ENCODE measurements at places on chromosomes 2 and 18.

DNA sequence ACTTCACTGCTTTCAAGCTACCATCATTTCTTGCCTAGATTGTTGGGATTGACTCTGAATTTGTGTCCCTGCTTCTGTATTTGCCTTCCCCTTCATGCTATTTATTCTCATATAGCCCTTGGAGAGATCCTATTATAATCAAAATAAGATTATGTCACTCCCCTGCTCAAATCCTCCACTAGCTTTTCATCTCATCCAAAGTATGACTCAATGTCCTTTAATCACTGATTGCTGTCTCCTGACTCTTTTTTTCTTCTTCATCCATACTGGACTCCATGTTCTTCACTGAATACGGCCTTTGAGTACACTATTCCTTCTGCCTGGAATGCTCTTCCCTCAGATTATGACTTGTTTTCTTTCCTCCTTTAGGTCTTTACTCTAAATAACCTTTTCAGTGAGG is 5.0 kb downstream of the RBKS start:
- DNase-seq = no peak

DNA sequence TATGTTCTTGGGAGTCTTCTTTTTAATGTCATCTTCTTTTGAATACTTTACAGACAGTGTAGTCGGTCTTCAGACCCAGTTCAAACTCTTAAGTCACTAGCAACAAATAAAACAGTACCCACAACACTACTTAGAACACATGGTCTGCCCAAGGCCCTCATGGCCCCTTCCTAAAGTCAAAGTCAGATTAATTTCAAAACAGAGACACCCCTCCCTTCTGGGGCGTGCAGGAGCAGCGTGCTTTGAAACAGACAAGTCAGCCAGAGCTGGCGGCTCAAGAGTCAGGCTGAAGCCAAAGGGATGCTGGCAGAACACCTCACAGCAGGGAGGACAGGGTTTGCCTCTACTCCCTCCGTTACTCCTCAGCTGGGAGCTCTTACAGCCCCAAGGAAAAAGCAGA is 77.5 kb downstream of the TFCP2L1 start:
- no peak for DNase-seq

DNA sequence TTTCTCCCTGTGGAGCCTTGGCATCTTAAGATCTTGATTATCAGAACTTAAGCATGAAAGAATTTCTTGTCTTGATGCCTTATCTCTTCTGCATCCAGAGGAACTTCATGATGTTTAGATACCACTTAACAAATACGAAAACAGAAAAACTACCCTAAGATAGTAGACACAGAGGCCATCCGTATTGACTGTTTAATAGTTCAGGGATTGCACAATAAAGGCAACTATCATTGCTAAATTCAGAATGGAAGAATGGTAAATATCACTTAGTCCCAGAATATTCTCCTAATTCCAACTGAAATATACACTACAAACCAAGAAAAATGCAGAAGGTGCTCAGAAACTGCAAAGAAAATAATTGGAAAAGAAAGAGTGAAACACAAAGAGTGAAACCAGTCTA is 214.6 kb upstream of the VWC2L start:
- no peak for DNase-seq

DNA sequence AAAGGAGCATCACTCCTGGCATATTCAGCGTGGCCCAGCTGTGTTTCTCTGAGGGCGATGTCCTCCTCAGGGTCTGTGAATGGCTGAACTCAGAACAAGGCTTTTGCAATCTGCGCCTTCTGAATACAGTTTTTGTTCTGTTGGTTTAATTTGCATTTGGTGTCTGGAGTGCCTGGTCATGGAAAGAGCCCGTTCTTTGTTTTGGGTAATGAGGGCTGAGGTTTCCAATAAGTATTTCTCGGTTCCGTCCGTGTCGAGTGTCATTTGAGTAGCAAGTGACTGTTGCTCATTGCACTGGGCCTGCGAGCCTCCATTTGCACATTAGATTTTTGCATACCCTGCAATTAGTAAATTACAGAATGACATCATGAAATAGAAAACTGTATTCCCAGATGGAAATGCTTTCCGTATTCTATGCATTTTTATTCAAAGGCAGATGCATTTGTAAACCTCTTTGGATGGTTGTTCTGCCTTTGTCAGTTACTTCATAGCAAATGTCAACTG is 57.3 kb downstream of the NEDD4L start:
- no peak for DNase-seq

- DNase-seq = no peak
Measured at GRCh38 chr2:30223413-30223874, 7.9 kb upstream of the LBH start.

DNA sequence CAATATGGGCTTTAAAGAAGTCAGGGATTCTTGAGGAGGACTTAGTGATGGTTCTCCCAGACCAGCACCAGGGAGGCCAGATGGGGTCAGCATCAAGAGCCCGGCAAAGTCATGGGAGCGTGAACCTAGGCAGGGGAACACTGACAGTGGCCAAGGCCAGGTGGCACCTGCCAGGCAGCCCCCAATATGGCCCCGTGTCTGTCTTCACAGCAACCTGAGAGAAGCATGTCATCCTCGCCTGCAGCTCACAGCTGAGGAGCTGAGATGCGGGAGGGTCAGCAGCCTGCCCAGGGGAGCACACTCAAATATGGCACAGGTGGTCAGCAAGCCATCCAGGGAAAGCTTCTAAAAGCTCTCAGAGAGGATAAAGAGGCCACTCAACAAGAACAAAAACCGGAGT is 105.7 kb upstream of the GPC1 start:
- DNase-seq = no peak

GRCh38 chr18:65287652-65288051 is 463.2 kb upstream of the CDH7 start:
- DNase-seq = no peak

- DNase-seq = no peak
Measured at GRCh38 chr2:23867449-23867848, 59.5 kb downstream of the ATAD2B start.

DNA sequence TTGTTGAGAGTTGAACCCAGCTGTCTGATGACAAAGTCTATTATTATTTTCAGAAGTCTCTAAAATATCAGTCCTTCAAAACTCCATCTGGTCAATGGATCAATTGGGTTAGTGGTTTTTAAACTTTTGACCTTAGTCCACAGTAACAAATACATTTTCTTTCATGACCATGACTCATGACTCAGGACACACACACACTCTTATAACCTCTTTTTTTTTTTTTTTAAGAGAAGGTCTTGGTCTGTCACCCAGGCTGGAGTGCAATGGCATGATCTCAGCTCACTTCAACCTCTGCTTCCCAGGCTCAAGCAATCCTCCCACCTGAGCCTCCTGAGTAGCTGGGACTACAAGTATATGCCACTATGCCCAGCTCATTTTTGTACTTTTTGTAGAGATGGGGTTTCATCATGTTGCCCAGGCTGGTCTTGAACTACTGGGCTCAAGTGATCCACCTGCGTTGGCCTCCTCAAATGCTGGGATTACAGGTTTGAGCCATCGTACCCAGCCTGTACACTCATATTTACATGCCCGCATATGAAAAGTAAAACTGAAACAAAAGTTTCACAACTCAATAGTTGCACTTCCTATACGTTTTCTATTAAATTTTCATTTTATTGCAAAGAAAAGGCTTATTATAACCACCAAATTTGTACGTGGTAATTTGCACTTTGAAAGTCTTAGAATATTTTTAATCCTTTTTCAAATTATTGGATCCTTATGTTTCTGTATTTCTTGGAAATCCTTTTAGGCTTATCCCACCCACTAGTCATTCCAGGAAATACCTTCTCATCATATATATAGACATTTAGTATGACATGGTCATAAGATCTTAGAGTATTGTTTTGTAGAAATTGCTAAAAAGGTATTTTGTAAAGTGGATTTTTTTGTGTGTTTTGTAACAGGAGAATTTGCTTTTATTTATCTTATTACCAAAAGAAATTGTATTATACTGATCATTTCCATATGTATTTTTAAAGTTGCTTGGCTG is 199.0 kb downstream of the LPIN1 start:
- no peak for DNase-seq

- DNase-seq = no peak
Measured at GRCh38 chr2:142873831-142874287, 3.6 kb upstream of the KYNU start.

DNA sequence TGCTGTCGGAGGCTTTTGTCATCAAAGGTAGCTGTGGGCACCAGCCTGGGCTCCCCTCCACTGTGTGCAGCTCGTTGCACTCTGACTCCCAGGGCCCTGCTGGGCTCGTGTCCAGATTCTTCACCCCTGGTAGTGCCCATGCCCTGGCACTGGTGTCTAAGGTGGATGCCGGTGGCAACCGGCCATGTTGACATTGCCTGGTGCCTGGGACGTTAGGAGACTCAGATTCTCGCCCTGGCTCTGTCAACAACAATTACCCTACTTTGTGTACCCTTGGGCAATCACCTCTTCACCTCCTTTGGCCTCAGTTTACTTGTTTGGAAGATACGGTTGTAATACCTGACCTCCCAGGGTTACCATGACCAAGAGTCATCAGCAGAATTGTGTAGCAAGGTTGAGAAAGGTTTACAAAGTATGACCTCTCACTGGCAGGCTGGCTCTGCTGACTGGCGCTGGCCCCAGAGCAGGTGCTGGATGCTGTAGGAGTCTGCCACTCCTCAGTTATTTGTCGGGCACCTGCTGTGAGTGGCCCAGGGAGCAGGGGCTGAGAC is 41.5 kb upstream of the MCFD2 start:
- DNase-seq = no peak

GRCh38 chr18:74861154-74861553 is 263.5 kb downstream of the ZNF407 start:
- DNase-seq = no peak

DNA sequence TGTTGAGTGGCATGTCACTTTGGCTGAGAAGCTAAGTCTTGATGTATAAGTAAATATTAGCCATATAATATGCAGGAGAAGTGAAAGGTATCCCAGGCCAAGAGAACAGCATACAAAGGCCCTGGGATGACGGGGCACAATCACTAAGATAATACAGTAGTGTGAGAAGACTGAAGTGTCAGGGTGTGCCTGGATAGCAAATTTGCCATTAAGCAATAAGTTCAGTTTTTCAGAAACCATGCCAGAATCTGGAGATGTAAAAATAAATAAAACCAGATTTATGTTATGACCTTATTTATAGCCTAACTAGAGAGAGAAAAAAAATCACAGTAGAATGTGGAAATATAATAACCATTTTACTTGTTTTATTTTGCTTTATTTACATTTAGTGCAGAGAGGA is 1858.7 kb upstream of the CELF4 start:
- DNase-seq = no peak

DNA sequence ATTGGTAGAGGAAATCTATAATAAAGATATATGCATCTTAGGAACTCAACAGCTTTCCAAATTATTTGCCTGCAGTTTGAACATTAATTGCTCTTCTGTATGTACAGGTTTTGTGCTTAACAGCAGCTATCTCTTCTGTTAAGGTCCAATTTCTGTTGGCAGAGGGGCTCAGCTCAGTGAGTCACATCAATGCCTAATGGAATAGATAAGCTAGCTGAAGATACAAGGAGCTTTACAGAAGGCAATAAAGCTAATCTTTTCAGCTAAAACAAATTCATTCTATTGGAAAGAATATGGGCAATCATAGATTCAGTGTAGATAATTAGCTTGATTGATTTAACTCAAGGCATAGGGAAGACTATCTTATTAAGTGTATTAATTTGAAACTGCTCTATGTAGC is 58.4 kb upstream of the UNC80 start:
- DNase-seq = no peak

- no peak for DNase-seq
Measured at GRCh38 chr2:29660201-29660600, 261.2 kb downstream of the ALK start.

Measured in stimulated activated CD4-positive, alpha-beta T cell treated with anti-CD3 and anti-CD28 coated beads, Interleukin-2, amount 100 ng/mL, for 24 hours (primary cell).